ENCODE measurements at places on chromosomes 16 and 17. TPM values are rescaled to one million over a fixed set of nuclear protein-coding genes. Genes with fewer than 3 reads are reported as not detected.

KRT12 gene
- 0.52 TPM for total RNA-seq

TBC1D3C gene
- not detected for total RNA-seq

MPV17L gene
- 0.38 TPM for total RNA-seq

PNMT gene
- total RNA-seq, result 0.38 TPM

MYH2 gene
- 0.09 TPM for total RNA-seq

TBC1D3B gene
- total RNA-seq, result 1.3 TPM

CTRB2 gene
- not detected for total RNA-seq

MMP25 gene
- total RNA-seq, result 0.80 TPM

DNAAF1 gene
- total RNA-seq, result 0.09 TPM

ZNF423 gene
- total RNA-seq, result 1.6 TPM

CDH1 gene
- total RNA-seq, result 30.9 TPM

GRCh38 chr17:9890124-9890523, 14.9 kb downstream of the RCVRN start:
- no peaks in the 10 kb centered on the region for H3K36me3 ChIP-seq
- no peak overlapping the region for H3K27ac ChIP-seq
- H3K4me3 ChIP-seq, result no peak overlapping the region
- no peaks in the 10 kb centered on the region for H3K4me1 ChIP-seq

- H3K27me3 ChIP-seq, result no peaks in the 10 kb centered on the region
- H3K4me1 ChIP-seq, result no peaks in the 10 kb centered on the region
- H3K4me3 ChIP-seq, result no peak overlapping the region
- no peak for DNase-seq
Measured at GRCh38 chr17:49631496-49631895, 46.4 kb downstream of the SPOP start.

GRCh38 chr17:66462010-66462409, 159.6 kb downstream of the PRKCA start:
- DNase-seq, result no peak
- H3K27me3 ChIP-seq, result no peaks in the 10 kb centered on the region
- H3K4me3 ChIP-seq, result no peak overlapping the region
- H3K27ac ChIP-seq, result no peak overlapping the region
- peaks cover 15% of the 10 kb centered on the region for H3K4me1 ChIP-seq

DNA sequence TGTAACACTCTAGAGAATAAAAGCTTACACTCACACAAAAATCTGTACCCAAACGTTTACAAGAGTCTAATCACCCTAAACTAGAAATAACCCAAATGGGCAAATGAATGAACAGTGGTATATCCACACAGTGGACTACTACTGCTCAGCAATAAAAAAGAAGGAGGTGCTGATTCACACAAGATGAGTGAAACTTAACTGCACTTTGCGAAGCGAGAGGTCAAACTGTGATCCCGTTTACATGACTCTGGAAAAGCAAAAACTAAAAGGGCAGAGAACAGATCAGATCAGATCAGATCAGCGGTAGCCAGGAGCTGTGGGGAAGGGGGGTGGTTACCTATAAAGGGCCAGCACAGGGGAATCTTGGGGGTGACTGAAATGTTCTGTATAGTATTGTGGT, 113.4 kb downstream of the TRIM37 start:
- H3K27me3 ChIP-seq, result no peaks in the 10 kb centered on the region
- peaks cover 6% of the 10 kb centered on the region for H3K36me3 ChIP-seq
- DNase-seq, result no peak
- H3K27ac ChIP-seq, result no peak overlapping the region
- no peak overlapping the region for H3K4me3 ChIP-seq

DNA sequence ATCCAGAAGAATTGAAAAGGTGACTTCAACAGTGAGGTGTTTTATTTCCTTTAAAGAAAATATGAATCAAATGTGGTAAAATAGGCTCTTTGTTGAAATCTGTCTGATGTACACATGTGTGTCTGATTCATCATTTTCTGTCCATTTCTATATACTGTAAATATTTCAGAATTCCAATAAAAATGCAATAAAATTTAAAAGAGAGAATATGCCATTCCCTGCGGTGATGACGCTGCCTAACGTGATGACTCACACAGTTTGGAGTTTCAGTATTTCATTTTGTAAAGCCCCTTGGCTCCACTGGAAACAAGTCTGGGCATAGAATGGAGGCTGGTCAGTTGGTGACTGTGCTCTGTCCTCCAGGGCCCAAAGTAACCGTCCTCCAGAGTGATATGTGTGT, 482.5 kb upstream of the CDH5 start:
- no peaks in the 10 kb centered on the region for H3K36me3 ChIP-seq
- H3K4me1 ChIP-seq, result no peaks in the 10 kb centered on the region
- H3K27ac ChIP-seq, result no peak overlapping the region
- DNase-seq, result no peak

- no peak overlapping the region for H3K4me3 ChIP-seq
- no peak overlapping the region for H3K27ac ChIP-seq
- H3K4me1 ChIP-seq, result no peaks in the 10 kb centered on the region
- DNase-seq, result no peak
- H3K36me3 ChIP-seq, result peaks cover 91% of the 10 kb centered on the region
- H3K27me3 ChIP-seq, result no peaks in the 10 kb centered on the region
Measured at GRCh38 chr16:29985271-29985811, 10.1 kb downstream of the HIRIP3 start.

DNA sequence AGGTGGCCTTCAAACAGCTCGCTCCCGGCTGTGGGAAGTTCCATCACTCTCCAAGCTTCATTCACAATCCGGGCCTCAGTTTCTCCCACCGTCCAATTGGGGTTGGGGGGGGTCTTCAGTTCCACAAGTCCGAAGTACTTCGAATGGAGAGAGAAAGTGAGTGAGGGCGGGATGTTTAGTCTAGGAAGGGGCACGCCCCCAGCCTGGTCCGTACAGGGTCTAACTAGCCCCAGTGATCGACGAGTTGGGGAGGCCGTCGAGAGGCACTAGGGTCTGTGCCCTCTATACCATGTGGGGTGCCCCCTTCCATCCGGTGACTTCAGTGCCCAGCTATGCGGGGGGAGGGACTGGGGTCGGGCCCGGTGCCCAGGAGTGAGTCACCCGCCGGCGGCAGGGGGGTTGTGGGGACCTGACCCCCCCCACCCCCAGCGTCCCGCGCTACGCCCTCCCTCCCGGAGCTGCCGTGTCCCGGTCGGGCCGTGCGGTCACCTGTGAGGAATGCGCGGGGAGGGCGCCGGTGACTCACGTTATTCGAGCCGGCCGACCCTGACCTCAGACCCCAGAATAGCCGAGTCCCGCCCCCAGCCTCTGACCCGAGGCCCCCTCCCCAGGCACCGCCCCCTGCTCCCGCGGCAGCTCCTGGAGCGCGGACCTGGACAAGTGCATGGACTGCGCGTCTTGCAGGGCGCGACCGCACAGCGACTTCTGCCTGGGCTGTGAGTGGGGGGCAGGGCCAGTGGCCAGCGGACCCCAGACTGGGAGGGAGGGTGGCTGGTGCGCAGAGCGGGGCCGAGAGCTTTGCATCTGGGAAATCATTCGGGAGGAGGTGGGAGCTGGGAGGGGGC, 658 bp downstream of the TNFRSF12A start:
- peaks cover 38% of the 10 kb centered on the region for H3K4me1 ChIP-seq
- DNase-seq, result peak; percentile 24
- peak overlapping the region; percentile 60 for H3K4me3 ChIP-seq
- H3K27me3 ChIP-seq, result peaks cover 67% of the 10 kb centered on the region

GRCh38 chr17:43952351-43952723, 1.4 kb downstream of the PYY start:
- no peaks in the 10 kb centered on the region for H3K4me1 ChIP-seq
- no peaks in the 10 kb centered on the region for H3K36me3 ChIP-seq
- no peak for DNase-seq
- no peak overlapping the region for H3K4me3 ChIP-seq
- peaks cover 30% of the 10 kb centered on the region for H3K27me3 ChIP-seq

DNA sequence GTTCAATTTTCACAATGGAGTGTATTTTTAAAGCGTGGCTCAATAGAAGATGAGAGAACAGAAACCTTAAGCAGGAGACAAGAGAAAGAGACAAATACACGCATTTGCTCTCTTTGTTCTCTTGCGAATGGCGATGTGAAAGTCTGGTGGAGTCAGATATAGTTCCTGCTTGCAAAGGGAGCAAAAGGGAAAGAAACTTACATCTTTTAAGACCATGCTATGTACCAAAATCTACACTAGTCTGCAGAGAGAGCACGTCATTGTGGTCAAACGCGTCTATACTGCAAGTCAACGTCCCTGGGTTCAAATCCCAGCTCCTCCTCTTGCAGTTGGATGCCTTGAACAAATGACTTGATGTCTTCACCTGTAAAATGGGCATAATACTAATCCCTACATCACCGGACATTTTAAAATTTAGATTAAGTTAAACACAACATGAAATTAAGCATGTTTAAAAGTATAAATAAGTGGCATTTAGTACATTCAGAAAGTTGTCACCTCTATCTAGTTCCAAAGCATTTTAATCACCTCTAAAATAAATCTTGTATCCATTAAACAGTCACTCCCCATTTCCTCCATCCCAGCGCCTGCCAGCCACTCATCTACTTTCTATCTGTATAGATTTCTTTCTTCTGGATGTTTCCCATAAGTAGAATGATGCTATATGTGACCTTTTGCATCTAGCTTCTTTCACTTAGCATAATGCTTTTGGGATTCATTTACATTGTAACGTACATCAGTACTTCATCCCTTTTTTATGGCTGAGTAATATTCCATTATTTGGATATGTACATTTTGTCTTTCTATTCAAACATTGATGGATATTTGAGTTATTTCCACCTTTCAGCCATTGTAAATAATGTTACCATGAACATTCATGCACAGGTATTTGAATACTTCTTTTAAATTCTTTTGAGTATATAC, 406.9 kb downstream of the TMEM114 start:
- H3K4me3 ChIP-seq, result no peak overlapping the region
- DNase-seq, result no peak
- no peak overlapping the region for H3K27ac ChIP-seq
- no peaks in the 10 kb centered on the region for H3K36me3 ChIP-seq
- H3K27me3 ChIP-seq, result no peaks in the 10 kb centered on the region
- no peaks in the 10 kb centered on the region for H3K4me1 ChIP-seq

DNA sequence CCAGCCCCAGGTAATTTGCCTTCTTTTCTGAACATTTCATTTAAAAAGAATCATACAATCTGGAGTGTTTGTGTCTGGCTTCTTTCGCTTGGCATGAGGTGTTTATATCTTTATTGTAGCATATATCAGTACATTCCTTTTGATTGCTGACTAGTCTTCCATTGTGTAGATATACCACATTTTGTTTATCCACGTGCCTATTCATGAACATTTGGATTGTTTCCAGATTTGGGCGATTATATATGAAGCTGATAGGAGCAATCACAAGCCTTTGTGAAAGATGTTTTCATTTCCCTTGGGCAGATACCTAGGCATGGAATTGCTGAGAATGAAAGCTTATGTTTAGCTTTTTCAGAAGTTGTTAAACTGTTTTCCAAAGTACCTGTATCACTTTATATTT, 120.3 kb downstream of the AATF start:
- peaks cover 41% of the 10 kb centered on the region for H3K27me3 ChIP-seq
- H3K36me3 ChIP-seq, result no peaks in the 10 kb centered on the region
- H3K4me1 ChIP-seq, result no peaks in the 10 kb centered on the region
- no peak for DNase-seq
- no peak overlapping the region for H3K27ac ChIP-seq

- H3K4me3 ChIP-seq, result no peak overlapping the region
- no peak for DNase-seq
- no peak overlapping the region for H3K27ac ChIP-seq
Measured at GRCh38 chr17:72617557-72617956, 474.9 kb downstream of the SLC39A11 start.

DNA sequence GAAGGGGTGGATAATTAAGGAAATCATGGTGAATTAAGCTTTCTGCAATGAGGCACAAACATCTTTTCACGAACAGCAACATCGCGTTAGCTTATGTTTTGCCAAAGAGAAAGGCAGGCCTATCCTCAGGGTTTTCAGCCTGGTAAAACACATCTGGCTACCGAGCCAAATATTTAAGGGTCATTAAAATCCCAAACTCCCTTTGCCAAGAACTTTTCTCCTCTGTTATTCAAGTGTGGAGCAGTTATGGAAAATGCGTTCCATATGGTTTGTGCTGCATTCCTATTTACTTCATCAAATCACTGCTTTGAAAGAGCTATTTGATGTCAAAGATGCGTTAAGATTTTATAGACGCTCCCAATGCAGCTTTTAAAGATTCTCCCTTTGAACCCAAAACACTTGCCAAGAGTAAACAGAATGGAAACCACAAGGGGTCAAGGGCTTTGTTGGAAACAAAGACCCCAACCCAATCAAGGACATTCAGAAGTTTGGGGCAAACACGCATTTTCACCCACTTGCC, 308.3 kb upstream of the CDH5 start:
- no peaks in the 10 kb centered on the region for H3K4me1 ChIP-seq

- peaks cover under 1% of the 10 kb centered on the region for H3K4me1 ChIP-seq
- H3K4me3 ChIP-seq, result no peak overlapping the region
- no peak for DNase-seq
- H3K27ac ChIP-seq, result no peak overlapping the region
- H3K27me3 ChIP-seq, result no peaks in the 10 kb centered on the region
- peaks cover 27% of the 10 kb centered on the region for H3K36me3 ChIP-seq
Measured at GRCh38 chr16:89392881-89393737, 97.3 kb downstream of the ANKRD11 start.

DNA sequence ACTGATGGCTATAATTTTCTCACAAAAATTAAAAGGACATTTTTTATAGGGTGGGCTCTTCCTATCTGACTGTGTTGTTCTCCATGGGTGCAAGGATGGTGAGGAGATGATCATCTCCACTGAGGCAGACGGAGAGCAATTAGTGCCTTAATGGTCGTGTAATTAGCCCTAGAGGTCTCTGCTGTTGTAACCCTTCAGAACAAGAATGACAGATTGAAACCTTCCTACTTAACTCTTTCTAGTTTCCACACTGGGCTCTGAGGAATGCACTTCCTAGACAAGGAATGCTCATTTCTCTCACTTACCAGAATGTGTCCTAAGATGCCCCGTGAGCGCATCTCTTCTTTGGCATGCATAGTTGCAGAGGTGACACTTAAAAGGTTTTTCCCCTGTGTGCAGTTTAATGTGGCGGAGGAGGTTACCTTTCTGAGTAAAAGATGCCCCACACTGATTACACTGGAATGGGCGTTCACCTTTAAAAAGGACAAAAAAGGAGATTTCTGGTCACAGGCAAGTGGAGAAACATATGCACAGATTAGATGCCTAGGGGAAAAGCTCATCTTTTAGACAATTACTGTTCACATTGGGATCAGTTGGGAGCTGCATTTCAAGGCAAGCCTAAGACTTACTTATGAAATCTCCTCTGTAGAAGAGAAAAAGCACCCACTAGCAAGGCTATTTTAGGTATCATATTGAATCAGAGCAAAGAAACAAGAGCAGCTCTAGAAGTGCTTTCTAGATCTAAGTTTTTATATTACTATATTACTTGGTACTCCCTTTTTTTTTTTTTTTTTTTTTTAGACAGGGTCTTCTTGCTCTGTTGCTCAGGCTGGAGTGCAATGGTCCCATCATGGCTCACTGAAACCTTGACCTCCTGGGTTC, 53.6 kb downstream of the GRB7 start:
- H3K4me1 ChIP-seq, result peaks cover 22% of the 10 kb centered on the region
- H3K27ac ChIP-seq, result peak overlapping the region; percentile 54
- no peaks in the 10 kb centered on the region for H3K27me3 ChIP-seq
- H3K36me3 ChIP-seq, result peaks cover 36% of the 10 kb centered on the region
- H3K4me3 ChIP-seq, result no peak overlapping the region
